Stimulated activated CD8-positive, alpha-beta memory T cell treated with anti-CD3 and anti-CD28 coated beads, Interleukin-4, amount 100 ng/mL, for 1 hour (primary cell): ENCODE measurements at places on chromosomes 5 and 9.

- no peak for DNase-seq
Observed at GRCh38 chr5:87188391-87188790, 79.3 kb upstream of the RASA1 start.

GRCh38 chr5:16178745-16179372 is 732 bp downstream of the MARCHF11 start:
- no peak for DNase-seq

DNA sequence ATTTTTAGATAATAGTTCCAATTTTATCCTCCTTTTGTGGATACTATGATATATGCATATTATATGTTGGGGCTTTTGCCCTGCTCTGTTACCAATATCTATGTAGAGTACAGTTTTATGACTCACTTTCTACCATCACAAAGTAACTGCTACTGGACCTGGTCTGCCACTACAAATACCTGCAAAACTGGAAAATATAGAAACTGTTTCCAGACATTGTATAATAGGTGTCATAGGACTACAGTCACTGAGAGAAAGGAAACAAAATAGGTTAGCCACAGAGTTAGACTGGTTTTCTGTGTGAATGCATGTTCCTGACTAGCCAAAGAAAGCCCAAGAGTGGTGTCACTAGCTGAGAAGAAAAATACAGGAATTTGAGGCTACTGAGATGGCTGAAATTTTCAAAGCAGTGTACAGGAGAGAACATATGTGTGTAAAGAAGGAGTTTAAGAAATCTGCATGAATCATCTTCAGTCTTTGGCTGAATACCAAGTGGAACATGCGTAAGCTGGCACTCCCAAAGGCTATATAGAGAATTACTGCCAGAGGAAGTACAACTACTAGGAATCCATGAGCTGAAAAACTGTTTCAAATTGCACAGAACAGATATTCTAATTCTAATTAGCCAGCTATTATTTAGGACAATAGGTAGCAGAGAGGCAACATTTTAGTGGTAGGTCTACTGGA is 29.0 kb upstream of the FAM174A start:
- no peak for DNase-seq

GRCh38 chr9:114480746-114481435 is 24.4 kb downstream of the WHRN start:
- DNase-seq = no peak

DNA sequence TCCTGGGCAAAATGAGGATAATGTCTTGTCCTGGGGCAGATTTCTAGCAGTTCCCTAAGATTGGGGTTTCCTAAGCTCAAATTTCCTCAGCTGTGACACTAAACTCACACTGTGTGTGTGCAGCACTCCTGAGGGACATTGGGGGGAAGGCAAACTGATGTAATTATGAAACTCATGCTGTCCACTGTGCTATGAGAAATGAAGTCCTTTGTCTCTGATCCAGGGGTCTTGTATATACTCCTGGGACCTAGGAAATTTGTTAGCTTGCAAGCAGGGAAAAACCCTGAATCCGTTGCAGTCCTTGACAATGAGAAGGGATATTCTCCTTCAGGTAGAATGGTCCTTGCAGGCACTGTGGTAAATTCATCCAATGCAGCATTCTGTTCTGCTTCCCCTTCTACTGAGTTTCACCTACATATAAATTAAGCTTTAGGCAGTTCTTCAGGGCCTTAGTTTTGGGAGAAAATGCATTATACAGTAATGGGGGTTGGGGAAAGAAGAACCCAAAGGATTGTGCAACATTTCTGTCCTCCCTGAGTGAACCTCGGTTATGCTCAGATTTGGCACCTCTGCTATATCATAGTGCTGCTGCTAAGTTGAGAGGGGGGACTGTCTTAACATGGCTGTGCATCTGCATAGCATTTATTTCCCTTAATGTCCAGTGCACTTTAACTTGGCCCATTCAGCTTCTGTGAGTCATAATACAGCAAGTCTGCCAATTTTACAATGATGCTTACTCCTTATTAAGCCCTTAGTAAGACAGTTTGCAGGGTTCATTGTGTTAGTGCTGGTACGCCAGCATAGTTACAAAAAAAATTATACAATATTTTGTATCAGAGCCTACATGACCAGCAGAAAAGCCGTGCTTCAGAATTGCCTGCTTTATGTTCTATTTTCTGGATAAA is 80.2 kb downstream of the PJA2 start:
- DNase-seq = no peak

- peak; percentile 81 for DNase-seq
Observed at GRCh38 chr5:34007621-34008600, at the start of gene AMACR. Gene AMACR (minus strand): TSS chr5:34008050. CDS start chr5:34008019, 31 bp downstream.

GRCh38 chr5:127577458-127577857 is 60.0 kb downstream of the PRRC1 start:
- DNase-seq = no peak

DNA sequence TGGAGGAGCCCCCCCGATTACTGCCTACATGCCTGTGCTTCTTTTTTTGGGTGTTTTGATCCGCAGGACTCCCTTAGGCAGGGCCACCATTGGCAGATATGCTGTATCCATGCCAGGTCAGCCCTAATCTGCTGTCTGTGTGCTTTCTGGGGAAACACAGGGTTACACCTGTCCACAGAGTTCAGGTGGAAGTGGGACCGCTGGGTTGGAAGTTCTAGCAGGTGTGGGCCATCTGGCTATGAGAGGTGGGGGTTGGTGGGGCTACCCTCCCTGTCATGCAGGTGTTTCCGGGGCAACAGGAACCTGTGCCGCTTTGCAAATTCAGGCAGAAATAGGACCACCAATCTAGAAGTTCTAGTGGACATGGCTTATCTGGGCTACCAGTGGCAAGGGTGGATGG is 17.0 kb downstream of the IFNE start:
- no peak for DNase-seq

DNA sequence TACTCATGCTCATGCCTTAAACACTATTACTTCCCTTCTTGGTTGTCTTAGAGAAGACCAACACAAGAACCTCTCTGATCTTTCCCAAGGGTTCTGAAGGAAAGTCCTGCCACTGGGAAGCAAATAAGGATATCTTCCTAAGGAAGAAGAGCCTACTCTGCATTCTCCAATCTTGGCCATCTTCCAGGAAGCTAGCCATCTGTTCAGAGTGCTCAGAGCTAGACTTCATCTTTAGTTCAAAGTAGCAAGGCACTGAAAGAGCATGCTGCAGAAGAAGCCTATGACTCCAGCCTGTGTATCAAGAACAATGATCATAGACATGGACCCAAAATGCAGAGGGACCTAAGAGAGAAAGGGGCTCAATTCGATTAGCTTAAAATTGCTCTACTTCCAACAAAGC is 114.7 kb downstream of the KIAA0825 start:
- no peak for DNase-seq

DNA sequence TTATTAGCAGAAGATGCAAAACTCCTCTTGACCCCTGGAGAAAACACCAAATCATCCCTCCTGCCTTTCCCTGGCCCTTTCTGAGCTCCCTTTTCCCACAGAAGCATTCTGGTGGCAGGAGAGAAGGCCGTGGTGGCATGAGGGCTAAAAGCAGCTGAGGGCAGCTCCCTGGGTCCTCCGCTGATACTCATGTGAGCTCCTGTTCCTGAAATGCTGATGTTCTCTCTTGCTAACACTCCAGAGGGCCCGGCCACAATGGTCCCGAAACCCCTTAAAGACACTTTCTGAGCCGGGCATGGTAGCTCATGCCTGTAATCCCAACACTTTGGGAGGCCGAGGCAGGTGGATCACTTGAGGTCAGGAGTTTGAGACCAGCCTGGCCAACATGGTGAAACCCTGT is 183.1 kb downstream of the HSPA4 start:
- DNase-seq = no peak

- DNase-seq = no peak
Observed at GRCh38 chr5:92838253-92838652, 742.8 kb downstream of the NR2F1-AS1 start.

- no peak for DNase-seq
Observed at GRCh38 chr5:131406975-131407638, 143.3 kb downstream of the CDC42SE2 start.

DNA sequence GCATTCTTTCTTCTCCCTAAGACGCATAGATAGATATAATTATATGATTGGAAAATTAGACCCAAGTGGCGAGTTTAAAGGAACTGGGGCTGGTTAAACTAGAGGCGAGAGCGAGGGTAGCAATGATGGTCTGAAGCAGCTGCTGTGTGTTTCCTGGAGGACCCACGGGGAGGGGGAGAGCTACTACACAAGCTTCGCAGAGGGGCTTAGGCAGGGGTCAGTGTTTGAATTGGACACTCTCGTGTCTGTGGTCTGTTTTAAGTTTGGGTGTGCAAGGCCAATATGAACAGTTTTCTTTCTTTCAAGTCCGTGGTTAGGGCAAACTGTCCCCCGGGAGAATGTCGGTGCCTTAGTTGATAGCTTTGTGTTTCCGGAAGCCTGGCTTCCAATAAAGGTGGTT is 43.1 kb downstream of the PDZD2 start:
- no peak for DNase-seq

DNA sequence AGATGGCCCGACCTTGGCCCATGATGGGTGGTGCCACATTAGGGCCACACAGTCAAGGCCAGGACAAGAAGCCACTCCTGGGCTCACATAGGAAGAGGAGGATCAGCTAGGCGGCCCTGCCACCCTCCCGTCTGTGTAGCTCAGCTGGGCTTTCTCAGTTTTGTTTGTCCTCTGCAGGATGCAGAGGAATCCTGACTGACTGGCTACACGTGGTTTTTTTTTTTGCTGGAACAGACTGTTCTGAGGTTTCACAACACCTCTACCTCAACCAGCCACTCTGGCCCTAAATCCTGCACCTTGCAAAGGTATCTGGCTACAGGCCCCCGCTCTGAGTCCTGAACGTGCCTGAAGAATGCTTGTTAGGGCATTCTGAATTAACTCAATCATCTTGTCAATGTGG is 88.3 kb upstream of the MSX2 start:
- DNase-seq = no peak

DNA sequence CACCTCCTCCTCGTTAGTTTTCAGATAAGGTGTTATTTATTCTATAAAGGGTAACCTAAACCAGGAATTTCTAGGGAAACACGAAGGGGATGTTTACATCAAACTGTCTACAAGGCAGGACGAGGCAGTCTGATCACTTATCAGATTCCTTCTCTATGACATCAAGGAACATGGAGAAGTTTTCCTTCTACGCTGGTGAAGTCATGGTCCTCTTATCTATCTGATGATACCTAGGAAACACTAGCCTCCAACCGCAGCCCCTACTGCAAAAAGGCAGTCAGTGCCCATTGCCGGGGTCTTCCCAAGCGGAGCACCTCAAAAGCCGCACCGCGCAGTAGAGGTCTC is 1.5 kb downstream of the MPDZ start:
- DNase-seq = no peak

DNA sequence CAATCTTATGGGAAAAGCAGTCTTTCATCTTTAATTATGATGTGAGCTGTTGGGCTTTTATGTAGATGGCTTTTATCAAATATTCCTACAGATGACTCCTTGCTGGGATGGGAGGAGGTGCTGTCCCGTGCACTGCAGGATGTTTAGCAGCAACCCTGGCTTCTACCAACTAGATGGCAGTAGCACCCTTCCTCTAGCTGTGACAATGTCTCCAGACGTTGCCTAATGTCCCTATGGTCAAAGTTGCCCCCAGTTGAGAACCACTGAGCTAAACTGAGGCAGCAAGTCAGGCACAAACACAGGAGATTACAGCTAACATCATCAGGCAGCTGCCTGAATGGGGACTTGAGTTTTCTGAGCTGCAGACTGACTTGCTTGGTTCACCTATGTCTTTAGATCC is 401.9 kb upstream of the PDE4D start:
- no peak for DNase-seq

GRCh38 chr9:86718388-86719049 is 228.8 kb downstream of the GAS1 start:
- no peak for DNase-seq

DNA sequence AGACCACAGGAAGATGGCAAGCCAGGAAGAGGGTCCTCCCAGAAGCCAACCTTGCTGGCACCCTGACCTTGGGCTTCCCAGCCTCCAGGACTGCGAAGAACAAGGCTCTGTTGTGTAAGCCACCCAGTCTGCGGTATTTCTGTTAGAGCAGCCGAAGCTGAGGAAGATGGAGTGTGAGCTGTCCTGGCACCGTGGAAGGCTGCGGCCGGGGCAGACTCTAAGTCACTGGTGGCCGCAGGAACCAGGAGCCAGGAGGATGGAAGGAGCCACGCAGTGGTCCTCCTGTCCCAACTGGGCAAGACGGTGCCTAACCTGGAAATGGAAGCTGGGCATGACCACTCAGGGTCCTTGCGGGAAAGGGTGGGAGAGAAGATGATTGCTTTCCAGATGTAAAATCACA is 89.1 kb downstream of the ZNF354C start:
- DNase-seq = no peak

- DNase-seq = no peak
Observed at GRCh38 chr9:3136686-3137346, 292.9 kb upstream of the PUM3 start.

GRCh38 chr5:83726912-83727311 is 6.3 kb upstream of the HAPLN1 start:
- no peak for DNase-seq

DNA sequence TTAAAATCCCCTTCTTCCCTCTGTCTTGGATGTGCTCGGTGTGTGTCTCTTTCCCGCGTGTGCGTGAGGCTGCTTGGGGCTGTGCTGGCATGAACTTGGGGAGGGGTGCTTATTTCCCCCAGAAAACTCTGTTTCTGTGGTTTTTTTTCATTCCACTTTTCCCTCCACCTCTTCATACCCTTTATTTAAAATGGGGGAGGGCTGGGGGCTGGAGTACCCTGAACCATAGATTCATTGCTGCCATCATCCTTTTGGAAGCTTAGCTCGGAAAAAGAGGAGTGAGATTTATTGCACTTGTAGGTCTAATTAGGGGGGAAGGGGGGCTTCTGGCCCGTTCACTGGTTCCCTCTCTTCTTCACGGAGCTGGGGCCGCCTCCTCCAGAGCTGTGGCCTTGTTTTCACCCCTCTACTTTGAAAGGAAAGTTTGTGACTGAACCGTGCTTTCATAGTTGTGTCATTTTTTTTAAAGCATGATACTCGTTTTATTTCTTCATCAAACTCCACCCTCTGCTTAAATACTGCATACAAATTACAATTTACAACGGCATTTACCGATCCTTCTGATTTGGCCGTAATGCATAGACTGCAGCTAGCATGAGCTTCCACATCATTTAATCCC is 2.9 kb downstream of the NR2F1 start:
- no peak for DNase-seq

DNA sequence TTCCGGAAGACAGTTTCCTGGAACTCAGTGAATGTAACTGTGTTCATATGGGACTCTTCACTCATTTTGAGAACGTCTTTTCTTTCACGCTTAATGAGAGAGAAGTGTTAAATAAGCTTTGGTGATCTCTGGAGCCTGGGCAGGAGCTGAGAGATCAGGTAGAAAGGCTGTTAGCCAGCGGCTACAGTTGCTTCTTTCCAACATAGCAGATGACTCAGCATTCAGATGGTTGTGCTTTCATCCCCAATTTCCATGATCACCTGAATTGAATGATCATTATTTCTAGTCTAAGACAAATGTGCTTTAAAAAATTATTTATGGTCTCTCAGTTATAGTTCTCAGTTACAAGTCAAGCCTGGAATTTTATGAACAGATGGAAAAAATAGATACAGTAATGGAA is 234.5 kb downstream of the ADAMTSL1 start:
- no peak for DNase-seq

GRCh38 chr5:61687371-61687770 is 355.3 kb downstream of the ZSWIM6 start:
- no peak for DNase-seq
